MM.1S (cell line): ENCODE measurements at places on chromosomes 1 and 21.
A peak's percentile ranks its signal among the peaks of the same experiment; 100 is the strongest.

GRCh38 chr1:81562934-81563333 lies 237.8 kb upstream of the ADGRL2 start:
- DNase-seq: no peak

DNA sequence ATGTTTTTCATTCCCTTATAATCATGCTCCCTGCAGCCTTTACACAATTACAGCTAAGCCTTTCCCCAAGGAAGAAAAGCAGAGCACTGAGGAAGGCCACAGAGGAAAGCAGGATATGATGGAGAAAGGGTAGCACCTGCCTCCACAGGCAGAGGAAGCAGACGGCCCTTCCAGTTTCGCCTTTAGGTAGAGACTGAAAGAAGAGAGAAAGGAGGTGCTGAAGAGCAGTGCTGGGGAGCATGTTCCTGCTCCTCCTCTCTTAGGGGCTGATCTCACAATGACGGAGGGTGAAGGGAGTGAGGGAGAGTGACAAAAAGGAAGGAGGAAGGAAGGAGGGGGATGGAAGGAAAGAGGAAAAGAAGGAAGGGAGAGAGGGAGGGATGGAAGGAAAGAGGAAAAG lies 41.1 kb downstream of the SUSD4 start:
- no peak for DNase-seq

DNA sequence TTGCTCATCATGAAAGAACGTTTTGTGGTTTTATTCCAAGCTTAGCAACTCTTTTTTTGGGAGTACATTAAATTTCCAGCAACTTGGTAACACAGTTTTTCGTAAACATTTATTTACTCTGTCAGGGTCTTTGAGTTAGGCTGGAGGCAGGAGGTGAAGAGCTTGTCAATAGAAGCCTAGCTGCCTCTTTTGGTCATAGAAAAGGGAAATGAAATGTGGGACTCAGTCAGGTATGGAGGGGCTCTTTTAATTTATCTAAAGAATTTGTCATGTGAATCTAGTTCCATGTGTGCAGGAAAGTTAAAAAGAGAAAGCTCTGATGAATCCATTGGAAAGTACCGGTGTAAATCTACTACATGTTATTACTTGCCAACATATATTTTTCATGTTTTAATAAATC lies 45.9 kb upstream of the PRMT6 start:
- no peak for DNase-seq

GRCh38 chr1:54012008-54012325 lies 6.0 kb downstream of the LDLRAD1 start:
- DNase-seq: no peak

GRCh38 chr1:87963556-87963955 lies 634.9 kb downstream of the LMO4 start:
- DNase-seq: no peak

DNA sequence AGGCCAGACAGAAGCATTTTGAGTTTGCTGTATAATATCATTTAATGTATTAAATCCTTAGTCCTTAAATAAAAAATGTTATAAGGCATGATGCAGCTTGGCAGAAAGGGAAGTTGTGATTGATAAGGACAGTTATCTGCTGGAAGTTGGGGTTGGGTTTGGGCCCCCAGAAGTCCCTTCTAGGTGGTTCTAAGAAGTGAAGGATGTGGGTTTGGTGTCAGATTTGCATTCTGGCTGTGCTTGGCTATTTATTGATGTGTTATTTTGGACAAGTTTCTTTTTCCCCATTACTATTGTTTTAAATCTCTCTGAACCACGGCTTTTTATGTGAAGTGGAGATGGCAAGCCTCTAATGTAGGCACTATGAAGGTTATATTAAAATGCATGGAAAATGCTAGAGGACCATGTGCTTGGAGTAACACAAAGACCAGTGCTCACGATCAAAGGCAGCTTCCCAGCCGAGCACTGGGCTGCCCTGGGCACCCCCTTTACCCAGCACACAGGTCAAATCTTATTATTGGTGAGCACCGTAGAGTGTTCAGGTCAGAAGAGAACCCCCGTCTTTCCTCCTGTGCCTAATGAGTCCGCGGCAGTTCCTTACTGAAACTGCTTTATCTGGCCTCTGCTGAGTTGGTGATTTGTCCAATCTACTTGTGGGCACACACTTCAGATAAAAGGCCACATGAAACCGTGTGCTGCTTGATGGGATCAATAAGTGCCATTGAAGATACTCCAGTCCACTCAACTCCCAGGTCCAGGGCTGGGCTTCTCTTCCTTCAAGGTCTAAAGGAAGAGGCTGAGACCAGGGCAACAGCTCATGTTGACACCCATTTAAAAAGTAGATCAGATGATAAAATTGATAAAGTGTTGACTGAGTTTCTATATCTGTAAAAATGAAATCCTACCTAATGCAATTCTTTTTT lies 212.0 kb downstream of the PRDM2 start:
- DNase-seq: peak; percentile 61

GRCh38 chr1:83555871-83556270 lies 443.1 kb downstream of the TTLL7 start:
- DNase-seq: no peak

GRCh38 chr1:227156520-227156919 lies 161.8 kb downstream of the CDC42BPA start:
- DNase-seq: no peak

GRCh38 chr1:235050911-235051360 lies 77.7 kb downstream of the TOMM20 start:
- DNase-seq: no peak

DNA sequence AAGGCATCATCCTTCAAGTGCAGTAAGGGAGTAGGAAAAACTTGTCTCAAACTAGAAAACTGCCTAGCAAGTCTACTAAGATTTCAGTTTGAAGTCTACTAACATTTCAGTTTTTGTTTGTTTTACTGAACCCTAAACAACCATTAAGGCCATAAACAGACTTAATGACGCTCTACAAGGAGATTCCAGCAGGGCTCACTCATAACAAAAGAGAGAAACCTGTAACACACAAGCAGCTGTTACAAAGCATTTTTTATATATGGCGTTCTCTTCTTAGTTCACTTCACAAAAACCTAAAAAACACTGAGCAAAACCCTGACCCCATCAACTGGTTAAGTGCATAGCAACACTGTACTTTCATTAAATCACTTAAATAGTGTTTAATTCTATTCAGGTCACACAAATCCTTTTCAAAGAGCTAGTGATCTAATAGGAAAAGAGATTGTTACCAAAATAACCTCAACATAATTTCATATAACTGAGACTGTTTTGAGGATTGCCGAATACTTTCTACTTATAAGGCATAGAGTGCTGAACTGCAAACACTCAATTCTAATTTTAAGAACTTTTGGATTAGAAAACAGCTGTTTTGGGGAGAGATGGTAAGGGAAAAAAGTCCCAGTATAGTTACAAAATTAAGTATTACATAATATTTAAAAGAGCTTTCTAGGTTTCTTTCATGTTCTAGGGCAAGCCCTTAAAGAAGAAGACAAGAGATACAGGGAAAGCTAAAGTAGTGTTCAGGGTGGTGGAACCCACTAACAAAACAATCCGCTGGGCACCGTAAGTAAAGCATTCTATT lies 1.4 kb downstream of the B3GALNT2 start:
- DNase-seq: peak; percentile 21

GRCh38 chr1:18875107-18875795 lies 15.8 kb upstream of the TAS1R2 start:
- DNase-seq: peak; percentile 70

- DNase-seq: no peak
Observed at GRCh38 chr1:245131026-245131393, 23.8 kb upstream of the KIF26B start.

- DNase-seq: no peak
Observed at GRCh38 chr1:214397497-214397896, 116.5 kb downstream of the SMYD2 start.

- DNase-seq: no peak
Observed at GRCh38 chr21:39726133-39726532, 18.9 kb upstream of the IGSF5 start.

DNA sequence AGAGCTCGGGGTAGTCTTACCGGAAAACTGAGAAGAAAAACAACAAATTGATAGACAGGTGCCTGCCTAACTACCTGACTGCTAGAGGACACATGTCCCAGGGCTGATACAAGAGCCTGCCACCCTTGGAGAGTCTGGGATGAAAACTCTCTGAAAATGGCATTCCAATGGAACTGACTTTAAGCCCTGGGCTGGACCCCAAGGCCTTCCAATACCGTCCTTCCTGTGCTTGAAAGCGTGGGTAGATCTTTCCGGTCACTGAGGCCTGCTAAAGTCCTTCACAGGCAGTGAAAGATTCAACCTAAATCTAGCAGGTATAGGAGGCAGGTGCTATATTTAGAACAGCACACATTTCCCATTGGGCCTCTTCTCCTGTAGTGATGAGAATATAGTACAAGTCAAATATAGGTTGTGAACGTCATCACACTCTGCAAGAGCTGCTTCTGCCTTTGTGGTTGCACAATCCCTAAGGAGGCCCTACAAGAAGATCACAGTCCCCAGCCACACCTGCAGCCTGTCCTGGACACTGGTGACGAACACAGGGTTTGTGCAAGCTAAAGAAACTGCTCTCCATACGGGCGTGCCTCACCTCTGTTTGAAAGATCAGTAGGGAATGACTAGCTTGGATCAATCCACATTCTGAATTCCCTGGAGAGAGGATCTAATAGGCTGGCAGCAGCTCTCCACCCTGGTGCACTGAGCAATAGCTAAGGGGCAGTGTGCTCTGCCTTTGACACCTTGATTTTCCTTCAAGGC lies 876 bp upstream of the CHML start:
- peak; percentile 14 for DNase-seq

- peak; percentile 63 for DNase-seq
Observed at GRCh38 chr21:40054403-40054802, 187.2 kb downstream of the PCP4 start.

- DNase-seq: no peak
Observed at GRCh38 chr21:43348801-43349261, 78.1 kb downstream of the SIK1 start.

- DNase-seq: no peak
Observed at GRCh38 chr1:64320922-64321614, 117.6 kb downstream of the UBE2U start.

GRCh38 chr1:21736011-21736410 lies 46.9 kb downstream of the USP48 start:
- no peak for DNase-seq

DNA sequence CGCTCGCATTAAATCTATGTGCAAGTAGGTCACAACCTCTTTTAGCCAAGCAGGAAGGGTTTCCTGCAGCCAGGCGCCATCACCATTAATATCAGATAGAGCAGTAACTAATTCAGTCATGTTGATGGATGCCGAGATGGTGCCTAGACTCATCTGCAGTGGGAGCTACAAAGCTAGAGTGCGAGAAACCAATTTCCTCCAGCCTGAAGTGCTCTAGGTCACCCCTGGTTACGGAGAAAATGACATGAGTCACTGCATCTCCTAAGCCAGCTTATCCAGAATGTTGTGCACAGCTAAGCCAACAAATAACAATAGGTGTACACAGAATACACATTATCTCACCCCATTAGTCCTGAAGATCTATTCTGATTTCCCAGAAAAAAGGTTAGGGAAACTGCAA lies 36.0 kb downstream of the OVAAL start:
- DNase-seq: no peak

GRCh38 chr1:113981962-113982931 lies 3.0 kb downstream of the OLFML3 start:
- DNase-seq: no peak

DNA sequence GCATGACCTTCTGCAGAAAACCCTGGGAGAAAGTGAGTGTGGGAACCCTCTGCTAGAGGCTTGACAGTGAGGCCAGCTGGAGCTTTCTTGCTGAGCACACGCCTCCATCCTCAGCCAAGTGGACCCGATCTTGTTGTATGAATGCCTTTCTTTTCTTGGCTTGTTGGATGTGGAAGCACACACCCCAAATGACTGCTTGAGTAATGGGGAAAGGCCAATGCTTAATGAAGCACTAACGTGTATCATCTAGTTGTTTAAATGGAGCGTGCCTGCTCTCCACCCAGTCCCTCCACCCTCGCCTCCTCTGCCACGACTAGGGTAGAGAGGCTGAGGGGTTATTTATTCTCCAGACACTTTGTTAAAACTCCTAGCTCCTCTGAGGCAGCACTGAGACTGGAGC lies 54.3 kb upstream of the IKBKE start:
- DNase-seq: no peak

DNA sequence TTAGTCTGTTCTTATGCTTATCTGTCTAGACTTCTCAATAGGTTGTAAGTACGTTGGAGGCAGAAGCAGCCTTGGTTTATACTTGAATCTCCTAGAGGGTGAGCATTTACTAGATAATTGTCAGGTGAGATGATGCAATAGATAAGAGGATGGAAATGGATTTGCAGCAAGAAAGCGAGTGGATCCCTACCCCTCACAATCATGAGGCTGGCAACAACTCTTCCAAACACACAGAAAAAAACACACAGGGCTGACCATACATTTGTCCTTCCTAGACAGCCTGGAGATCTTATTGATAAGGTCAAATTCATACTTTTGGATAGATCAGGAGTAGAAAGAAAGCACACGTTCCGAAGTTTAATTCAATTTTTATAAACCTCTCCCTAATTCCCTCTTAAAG lies 481.4 kb upstream of the CAMK1G start:
- no peak for DNase-seq
